ENCODE measurements at places on chromosomes 5 and 9.

GRCh38 chr9:87564111-87564510 lies 66.4 kb downstream of the DAPK1 start:
- no peak for DNase-seq

DNA sequence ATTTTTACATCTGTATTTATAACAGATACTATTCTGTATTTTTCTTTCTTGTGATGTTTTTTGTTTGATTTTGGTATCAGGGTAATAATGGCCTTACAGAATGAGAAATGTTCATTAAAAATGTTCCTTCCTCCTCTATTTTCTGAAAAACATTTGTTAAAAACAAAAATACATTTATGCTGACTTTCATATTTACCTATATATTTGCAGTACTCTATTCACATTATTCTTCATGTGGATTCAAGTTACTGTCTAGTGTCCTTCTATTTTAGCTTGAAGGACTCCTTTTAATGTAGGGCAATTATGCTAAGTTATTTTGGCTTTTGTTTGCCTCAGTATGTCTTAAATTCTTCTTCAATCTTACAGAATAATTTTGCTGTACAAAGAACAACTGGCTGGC lies 5.1 kb downstream of the CCDC112 start:
- DNase-seq: no peak

DNA sequence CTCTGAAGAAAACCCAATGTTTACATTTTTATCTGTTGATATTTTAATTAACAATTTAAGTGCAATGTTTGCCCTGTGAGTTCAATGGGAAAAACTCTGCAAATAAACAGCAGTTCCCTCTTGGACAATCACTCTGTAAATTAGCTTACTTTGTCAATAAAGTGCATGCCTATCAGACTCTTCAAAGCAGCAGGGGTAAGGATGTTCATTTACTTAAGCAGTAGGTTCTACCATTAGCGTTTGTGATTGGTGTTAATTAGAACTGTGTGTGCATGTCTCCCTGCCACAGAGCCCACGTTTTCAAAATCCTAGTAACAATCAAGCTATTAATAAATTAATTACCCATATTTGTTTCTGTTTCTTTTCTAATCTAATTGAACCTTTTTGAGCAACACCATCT lies 1921.6 kb upstream of the WWC1 start:
- no peak for DNase-seq

- DNase-seq: no peak
Measured at GRCh38 chr9:22990349-22990748, 543.7 kb downstream of the DMRTA1 start.

DNA sequence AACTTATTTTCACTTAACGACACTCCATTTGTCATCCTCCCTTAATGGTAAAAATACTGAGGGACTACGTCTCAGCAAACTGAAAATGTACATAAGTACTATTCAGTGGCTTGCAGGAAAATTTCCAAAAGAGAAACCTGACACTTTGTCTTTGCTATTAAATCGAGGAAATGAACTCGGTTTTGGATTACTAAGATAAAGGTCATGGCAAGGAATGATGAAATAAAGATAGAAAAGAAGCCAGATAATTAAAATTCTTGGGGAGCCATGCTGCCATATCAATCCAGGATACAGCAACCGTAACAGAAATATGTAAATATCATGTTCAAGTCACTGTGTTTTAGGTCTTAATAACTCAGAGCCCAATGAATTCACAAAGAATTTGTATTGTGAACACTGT lies 647.8 kb downstream of the CDH9 start:
- DNase-seq: no peak

DNA sequence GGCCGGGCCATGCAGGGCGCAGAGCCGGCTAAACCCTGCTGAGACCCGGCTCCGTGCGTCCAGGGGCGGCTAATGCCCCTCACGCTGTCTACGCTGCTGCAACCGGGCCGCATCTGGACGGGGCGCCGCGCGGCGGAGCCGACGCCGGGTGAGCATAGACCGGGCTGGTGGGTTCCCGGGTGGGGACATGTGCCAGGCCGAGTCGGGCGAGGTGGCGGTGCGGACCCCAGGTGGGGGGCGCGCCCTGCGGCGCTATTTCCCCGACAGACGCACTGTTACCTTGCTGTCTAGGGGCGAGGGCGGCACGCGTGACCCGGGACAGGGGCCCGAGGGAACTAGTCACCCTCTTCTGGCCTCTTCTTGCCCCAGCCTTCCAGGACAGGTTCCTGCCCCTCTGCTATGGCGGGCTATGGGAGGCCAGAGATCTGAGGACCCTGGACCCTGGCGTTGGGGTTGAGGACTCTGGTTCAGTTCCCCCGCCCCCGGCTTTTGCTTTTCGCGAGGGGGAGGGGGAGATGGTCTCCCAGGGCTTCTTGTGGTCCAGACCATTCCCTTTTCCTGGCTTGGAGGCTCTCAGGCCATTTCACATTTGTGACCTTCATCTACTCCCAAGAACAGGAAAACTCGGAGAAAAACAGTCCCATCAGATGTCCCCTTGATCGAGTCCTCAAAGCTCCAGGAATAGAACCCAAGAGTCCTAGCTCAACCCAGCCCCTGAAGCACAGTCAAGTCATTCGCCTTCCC lies 536 bp downstream of the SLC27A4 start:
- DNase-seq: peak; percentile 66

DNA sequence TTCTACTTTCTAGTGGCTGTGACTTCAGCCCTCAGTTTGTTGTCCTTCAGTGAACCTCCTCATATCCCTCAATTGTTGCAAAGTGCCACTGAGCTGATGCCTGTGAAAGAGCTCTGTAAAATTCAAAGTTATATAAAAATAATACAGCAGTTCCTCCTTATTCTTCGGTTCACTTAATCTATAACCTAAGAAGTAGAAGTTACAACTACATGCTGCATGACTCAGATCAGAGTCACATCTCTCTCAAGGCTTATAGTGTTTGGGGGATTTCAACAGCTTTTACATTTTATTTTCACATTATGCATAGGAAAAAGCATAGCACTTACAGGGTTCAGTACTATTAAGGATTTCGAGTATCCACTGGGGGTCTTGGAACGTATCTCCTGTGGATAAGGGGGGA lies 25.1 kb upstream of the GCNT1 start:
- no peak for DNase-seq

GRCh38 chr5:35233601-35234000 lies 3.3 kb upstream of the PRLR start:
- no peak for DNase-seq

GRCh38 chr9:71758785-71759184 lies 9.5 kb downstream of the CEMIP2 start:
- peak; percentile 93 for DNase-seq

- no peak for DNase-seq
Measured at GRCh38 chr9:110971705-110972104, 66.6 kb downstream of the LPAR1 start.

- DNase-seq: no peak
Measured at GRCh38 chr9:90086101-90086511, 481.3 kb downstream of the GADD45G start.

DNA sequence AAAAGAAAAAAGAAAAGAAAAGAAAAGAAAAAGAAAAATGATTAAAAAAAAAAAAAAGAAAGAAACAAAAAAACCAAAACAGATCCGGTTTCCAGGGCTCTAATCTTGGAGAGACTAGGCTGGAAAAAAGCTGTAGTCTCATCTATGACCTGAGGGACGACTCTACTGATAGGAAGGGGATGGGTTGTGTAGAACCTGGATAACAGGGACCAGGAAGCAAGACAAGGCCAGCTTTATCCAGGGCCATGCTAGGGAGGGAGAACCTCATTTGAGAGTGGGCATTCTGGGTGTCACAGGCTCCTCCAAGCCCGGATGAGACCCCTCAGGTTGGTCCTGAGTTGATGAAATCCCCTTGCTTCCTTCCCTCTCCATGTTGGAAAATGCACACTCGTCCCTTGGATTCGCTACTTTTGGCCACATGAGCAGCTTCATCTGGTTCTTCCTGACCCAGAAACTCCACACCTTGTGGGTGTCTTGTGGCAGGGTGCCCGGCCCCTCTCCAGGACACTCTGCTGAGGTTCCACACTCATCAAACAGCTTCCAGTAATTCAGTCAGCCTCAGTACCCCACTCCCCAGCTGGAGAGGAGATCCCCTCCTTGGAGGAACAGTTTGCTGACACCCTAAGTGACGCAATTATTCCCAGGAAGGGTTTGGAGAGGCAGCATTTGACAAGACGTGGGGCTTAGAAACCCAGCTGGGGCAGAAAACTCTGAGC lies 71.1 kb upstream of the LHFPL2 start:
- DNase-seq: no peak

DNA sequence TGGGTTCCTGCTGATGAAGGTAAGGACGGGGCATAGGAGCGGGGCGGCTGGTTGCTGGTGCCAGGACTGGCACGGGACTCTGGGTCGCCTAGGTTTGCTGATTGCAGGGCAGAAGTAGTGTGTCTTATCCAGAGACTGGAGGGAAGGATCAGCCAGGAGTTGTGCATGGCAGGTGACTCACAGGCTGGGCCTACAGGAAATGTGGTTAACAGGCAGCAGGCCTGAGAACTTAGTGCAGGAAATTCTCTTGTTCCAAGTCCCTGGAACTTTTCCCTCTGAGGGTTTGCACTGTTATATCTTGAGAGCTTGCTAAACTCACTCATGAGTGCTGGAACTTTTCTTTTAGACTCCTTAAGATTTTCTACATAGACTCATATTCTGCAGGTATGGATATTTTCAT lies 95.1 kb downstream of the ANXA2R start:
- DNase-seq: no peak

- DNase-seq: no peak
Measured at GRCh38 chr5:52774005-52774410, 13.7 kb upstream of the ITGA1 start.

GRCh38 chr9:99736291-99736690 lies 85.4 kb upstream of the NR4A3 start:
- no peak for DNase-seq

GRCh38 chr5:1792842-1793266 lies 6.8 kb downstream of the MRPL36 start:
- no peak for DNase-seq

DNA sequence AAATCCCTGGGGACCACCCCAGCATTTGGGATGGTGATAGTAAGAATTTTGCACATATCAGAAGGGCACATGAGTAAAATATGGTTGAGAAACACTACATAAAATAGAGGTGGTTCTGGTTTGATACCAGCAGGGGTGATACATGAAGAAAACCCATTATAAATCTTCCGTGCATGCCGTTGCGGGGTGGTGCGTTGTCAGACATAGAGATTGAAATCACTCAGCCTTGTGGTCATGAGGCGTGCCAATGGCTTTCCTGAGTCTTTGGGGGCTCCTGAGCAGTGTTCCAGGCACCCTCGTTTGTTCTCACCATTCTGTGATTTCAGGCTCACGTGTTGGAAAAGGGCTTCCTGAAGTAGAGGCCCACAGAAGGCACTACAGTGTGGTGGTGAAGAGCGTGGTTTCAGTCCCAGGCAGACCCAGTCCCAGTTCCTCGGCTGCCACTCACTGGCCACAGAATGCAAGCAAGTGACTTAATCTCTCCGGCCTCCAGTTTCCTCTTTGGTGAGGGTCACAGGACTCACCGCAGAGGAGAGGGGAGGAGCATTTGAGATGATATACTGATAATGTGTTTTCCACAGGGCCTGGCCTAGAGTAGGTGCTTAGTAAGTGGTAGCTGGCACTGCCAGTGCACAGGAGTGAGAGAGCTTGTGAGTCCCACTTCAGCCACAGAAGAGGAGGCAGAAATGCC lies 20.5 kb upstream of the GLRX start:
- DNase-seq: no peak

DNA sequence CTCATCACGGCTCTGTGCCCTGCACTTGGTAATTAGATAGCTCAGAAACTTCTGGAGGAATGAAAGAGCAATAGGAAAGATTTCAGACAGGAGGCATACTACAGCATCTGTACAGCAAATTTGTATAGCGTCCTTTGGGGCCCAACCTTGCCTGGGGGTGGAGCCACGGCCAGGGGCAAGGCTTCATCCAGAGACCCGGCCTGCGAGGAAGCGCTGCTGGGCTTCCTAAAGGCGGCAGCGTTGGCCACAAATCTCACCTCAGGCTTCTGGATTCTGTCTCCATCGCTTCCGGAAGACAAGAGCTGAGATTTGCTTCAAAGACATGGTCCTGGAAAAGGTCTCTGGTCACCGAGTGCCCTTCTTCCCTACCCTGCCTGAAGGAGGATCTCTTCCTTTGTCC lies 12.2 kb upstream of the SPATA31D1 start:
- no peak for DNase-seq

- DNase-seq: no peak
Measured at GRCh38 chr5:59586841-59587240, 306.7 kb downstream of the PDE4D start.

DNA sequence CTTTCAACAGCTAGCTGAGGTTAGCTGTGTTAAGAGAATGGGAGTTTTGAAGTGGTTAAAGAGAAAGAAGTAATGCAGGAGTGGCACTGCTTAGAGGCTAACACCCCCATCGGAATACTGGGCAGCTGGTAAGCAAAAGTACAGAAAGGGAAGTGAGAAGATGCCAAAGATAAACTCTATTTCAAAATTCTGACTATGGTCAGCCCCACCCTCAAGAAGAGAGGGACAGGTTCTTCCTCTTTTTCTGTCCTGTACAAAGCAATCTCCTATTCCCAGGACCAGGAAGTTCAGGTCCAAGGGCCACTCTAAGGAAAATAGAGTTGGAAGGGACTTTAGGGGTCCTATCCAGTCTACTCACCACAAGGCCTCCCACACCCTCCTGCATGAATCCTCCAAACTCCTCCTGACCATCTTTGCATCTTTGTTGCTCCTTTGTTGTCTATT lies 45.9 kb upstream of the JAK2 start:
- DNase-seq: no peak

Data from NCI-H1417 (cell line).